ENCODE measurements at places on chromosomes 4 and X.
A peak's percentile ranks its signal among the peaks of the same experiment; 100 is the strongest.

- DNase-seq = no peak
Observed at GRCh38 chrX:113947548-113947947, 636.3 kb upstream of the HTR2C start.

- DNase-seq = no peak
Observed at GRCh38 chrX:1246816-1247215, 21.8 kb upstream of the CSF2RA start.

DNA sequence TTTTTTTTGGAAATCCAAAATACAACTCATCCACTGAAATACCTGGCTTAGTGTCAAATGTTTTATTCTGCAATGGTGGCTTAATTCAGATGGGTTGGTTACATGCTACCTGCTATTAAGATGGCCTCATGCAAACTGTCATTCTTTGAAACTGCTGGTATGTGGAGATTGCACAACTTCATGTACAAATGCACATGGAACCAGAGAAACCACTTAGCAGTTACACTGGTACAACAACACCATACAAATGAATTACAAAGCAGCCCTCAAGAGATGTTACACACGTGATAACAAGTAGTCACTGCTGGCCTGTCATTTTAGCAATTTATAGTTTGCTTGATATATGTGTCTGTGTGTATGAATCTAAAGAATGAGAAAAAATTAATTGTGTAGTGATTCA, 84.6 kb upstream of the STS start:
- no peak for DNase-seq

DNA sequence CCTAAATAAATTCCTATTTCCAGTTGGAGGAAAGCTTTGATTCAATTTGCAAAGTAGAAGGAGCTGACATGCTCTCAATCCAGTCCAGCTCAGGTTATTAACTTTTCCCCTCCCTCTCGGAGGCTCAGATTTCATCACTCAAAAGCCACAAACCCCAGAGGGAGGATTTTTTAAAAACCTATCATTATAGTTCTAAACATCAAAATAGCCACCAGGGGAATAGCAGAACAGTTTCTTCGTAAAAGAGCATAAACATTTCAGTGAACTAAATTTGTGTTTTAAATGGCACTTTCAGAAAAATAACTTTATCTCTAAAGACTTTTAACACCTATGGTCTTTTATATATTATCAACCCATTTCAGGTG, 8.8 kb downstream of the GPRIN3 start:
- DNase-seq = peak; percentile 17

- no peak for DNase-seq
Observed at GRCh38 chr4:143133977-143134376, 50.7 kb upstream of the USP38 start.

DNA sequence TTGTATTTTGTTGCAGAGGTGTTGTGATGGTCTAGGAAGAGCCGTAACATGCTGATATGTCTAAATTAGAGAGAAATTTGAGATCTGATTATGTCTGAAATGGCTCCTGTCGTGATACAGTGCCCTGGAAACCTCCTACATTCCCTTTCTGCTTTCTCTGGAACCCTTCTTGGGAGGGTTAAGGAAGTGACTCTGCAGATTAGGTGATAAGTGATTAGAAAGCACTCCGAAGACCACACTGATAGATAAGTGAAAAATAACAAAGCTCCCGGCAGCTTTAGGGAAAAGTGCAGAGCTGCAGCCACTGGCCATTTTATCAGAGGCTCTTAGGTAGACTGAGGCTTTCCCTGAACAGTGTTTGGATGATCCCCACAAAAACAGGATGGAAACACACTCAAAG, 110.6 kb downstream of the MGST2 start:
- no peak for DNase-seq

DNA sequence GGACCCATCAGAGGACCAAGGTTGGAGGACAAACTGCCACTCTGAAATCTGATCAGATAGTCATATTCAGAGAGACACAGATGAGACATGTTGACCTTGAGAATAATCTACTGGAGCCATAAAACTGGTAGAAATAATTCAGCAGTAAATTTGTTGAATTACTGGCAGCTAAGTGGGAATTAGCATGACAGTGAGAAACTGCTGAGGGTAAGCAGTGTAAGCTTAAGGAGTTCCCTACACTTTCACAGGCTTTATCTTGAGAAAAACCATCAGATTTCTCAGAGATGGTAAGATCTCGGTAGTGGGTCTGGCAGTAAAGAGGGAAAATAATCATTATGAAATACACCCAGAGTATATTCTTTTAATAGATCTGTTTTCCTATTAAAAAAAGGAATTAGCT, 213.7 kb downstream of the TECRL start:
- no peak for DNase-seq

DNA sequence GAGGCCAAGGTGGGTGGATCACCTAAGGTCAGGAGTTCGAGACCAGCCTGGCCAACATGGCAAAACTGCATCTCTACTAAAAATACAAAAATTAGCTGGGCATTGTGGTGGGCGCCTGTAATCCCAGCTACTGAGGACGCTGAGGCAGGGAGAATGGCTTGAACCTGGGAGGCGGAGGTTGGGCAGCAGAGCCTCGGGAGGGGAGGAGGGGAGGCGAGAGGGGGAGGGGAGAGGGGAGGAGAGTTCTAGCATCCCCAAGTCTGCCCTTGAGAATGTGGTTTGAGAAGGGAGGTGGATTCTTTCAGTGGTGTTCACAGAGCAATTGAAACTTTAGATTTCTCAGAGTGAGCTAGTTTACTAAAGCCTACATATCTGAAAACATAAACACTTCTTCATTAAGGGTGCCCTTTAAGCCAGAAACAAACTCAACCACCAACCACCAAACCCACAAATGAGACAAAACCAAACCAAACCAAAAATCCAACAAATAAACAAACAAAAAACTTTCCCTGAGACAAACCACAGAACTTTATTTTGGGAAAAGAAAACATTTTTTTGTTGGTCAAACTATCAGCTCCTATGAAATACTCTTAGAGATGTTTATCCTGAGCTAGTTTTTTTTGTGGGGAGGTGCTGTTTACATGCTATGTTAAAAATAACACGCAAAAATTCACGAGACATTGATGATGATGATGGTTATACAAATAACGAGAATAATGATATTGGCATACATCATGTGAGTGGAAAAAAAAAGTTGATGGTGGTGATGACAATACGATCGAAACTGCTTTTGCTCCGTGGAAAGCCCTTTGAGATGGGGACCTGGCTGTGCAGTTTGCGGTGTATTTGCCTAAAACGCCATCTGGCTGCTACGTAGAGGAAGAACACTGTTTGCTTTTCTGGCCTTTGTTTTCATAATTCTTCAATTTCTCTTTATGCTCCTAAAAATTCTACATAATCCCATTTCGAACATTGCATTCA, 98.2 kb upstream of the PRKX start:
- DNase-seq = peak; percentile 19

DNA sequence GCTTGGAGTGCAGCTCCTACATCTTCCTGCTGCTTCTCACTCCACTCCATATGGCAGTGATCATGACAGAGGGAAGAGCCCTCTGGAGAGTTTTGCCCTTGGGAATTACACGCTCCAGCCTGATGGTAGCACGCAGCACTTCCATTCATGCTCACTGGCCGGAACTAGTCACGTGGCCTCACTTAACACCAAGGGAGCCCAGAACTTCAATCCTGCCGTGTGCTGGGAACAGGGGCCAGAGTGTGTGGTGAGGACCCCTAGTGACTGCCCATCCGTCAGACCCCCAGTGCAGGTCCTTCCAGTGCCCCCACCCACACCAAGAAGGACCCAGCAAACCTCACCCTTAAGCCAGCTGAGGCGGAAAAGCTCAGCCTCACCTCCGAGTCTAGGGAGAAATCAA, 230.7 kb downstream of the EVC2 start:
- DNase-seq = no peak

DNA sequence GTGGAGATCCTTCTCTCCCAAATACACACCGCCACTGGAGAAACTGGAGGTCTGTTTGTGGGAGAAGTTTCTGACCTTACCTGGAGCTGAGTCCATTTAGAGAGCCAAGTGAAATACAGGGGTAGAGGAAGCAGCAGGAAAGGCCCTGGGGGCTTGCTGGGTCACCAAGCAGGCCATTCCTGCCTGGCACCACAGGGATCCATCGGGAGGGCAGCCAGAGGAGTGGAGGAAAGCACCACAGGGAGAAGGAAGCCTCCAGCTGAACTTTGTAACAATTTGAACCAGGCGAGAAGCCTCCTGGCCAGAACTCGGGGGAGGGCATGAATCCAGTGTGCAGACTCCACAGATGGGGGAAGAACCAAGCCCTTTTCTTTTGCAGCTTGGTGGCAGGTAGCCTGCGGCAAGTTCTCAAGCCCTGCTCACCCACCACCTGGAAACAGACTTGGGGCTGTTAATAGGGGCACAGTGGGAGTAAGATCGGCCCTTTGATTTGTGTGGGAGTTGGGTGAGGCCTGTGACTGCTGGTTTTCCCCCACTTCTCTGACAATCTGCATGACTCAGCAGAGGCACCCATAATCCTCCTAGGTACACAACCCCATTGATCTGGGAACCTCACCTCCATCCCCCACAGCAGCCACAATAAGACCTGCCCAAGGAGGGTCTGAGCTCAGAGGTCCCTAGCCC, 94.6 kb downstream of the IRS4 start:
- DNase-seq = no peak

DNA sequence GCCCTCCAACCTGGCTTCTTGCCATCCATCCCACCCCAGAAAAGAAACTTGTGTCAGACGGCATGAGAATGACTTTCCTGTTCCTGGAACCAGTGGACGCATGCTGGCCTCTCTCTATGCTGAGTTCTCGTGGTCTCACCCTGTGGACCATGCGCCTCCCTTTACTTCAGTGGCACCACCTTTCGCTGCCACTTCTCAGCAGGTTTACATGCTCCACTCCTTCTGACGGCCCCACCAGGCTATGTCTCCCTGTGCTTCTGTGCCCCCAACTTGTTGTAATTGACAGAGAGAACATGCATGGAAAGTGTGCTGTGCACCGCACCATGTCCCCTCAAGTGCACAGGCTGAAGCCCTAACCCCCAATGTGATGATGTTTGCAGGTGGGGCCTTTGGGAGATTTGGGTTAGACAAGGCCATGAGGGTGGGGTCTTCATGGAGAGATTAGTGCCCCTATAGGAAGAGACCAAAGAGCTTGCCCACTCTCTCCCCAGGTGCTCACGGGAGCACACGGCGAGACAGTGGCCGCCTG, 3.1 kb upstream of the PPP2R2C start:
- no peak for DNase-seq

DNA sequence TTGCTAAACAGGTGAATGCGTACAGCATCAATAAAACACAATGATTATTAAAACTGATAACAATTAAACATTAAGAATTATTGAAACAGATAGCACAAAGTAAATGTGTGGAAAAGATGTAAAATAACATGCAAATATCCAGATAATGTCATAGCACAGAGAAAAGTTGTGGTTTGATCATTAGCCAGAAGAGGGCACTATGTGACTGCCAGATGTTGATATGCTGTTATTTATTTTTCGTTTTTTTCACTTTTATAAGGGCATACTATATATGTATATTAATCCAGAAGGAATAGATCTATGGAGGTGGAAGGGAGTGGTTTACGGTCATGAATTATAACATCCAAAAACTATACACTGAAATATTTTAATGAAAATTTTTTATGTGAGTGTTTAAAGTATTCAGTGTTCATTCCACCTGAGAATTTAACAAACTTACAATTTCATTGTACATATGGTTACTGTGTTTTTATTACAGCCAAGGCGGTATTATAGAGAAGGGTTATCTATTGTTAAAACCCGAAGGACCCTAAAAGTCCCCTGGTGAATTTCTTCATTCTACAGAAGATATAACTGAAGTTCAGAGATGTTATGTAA, 211.9 kb upstream of the UGT8 start:
- DNase-seq = no peak

- no peak for DNase-seq
Observed at GRCh38 chrX:20500171-20500865, 233.6 kb upstream of the RPS6KA3 start.
